Activated CD4-positive, alpha-beta T cell treated with anti-CD3 and anti-CD28 coated beads for 36 hours (primary cell): ENCODE measurements at places on chromosomes 3 and 15. TPM values are rescaled to one million over a fixed set of nuclear protein-coding genes. Genes with fewer than 3 reads are reported as not detected.

The PARP9 gene
- total RNA-seq: 46.0 TPM

The TM4SF18 gene
- not detected for total RNA-seq

The LRRC28 gene
- 18.2 TPM for total RNA-seq

DNA sequence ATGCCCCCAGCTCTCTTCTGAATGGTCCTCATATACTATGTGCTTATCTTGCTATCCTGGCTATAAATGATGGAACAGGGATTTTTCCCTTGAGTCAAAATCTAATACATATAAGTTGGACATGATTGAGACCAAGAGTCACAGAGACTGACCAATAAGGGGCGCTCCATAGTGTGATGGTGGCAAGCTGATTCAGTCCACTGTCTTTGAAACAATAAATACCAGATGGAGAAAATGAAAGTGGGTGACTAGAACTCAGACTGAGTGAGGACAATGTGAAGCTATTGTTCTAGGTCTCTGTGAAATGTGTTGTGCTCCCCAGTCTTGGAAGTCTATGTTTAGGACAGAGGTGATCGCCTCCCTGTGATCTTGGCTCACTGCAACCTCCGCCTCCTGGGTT lies 10.6 kb upstream of the FSTL1 start:
- H3K27me3 ChIP-seq: peaks cover 5% of the 10 kb centered on the region
- no peak for DNase-seq
- H3K4me3 ChIP-seq: no peak overlapping the region
- H3K4me1 ChIP-seq: no peaks in the 10 kb centered on the region
- no peak overlapping the region for H3K27ac ChIP-seq

DNA sequence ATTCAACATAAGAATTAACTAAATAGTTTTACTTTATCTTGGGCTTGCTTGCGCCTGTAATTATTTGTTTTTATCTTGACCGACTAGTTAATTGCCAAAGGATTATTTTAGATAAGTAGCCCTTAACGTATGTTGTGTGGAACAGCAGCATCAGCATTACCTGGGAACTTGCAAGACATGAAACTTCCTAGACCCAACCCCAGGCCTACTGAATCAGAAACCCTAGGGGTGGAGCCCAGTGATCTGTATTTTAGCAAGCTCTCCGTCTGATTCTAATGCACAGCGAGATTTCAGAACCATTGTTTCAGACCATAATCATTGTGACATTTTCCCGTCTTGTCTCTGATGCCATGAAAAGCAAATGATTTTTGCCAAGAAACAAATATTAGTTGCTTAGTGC lies 31.1 kb downstream of the FILIP1L start:
- no peak overlapping the region for H3K27ac ChIP-seq
- H3K4me3 ChIP-seq: no peak overlapping the region
- H3K27me3 ChIP-seq: no peaks in the 10 kb centered on the region
- no peak for DNase-seq

DNA sequence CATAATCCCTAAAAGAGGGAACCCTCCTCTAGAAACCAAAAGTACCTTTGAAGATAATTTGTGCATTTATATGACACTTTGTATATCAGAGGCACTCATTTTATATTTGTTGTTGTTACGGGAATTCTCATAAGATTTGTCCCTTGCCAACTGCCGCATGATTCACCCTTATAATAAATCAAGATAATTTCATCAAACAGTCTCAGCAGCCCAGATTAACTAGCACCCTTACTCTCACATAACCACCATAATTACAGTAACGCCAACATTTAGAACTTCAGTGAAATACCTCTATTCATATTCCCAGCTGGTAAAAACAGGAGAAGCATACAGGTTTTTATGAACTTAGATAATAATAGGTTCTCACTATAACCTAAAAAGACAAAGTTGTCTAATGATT lies 271.9 kb downstream of the LRRC3B start:
- H3K36me3 ChIP-seq: no peaks in the 10 kb centered on the region
- H3K27ac ChIP-seq: no peak overlapping the region
- no peak overlapping the region for H3K4me3 ChIP-seq
- DNase-seq: no peak

- H3K4me3 ChIP-seq: no peak overlapping the region
- H3K27me3 ChIP-seq: no peaks in the 10 kb centered on the region
- H3K4me1 ChIP-seq: peaks cover 42% of the 10 kb centered on the region
- peak overlapping the region; percentile 34 for H3K27ac ChIP-seq
Measured at GRCh38 chr3:4752201-4753072, 226.8 kb upstream of the BHLHE40 start.

GRCh38 chr3:172134352-172134751 lies 95.0 kb downstream of the FNDC3B start:
- H3K27ac ChIP-seq: no peak overlapping the region
- peaks cover 61% of the 10 kb centered on the region for H3K4me1 ChIP-seq
- H3K4me3 ChIP-seq: no peak overlapping the region
- H3K36me3 ChIP-seq: peaks cover 4% of the 10 kb centered on the region
- H3K27me3 ChIP-seq: no peaks in the 10 kb centered on the region
- no peak for DNase-seq

GRCh38 chr3:127137113-127137512 lies 55.8 kb upstream of the PRR23E start:
- no peak for DNase-seq
- peaks cover 2% of the 10 kb centered on the region for H3K4me1 ChIP-seq
- H3K27ac ChIP-seq: no peak overlapping the region

DNA sequence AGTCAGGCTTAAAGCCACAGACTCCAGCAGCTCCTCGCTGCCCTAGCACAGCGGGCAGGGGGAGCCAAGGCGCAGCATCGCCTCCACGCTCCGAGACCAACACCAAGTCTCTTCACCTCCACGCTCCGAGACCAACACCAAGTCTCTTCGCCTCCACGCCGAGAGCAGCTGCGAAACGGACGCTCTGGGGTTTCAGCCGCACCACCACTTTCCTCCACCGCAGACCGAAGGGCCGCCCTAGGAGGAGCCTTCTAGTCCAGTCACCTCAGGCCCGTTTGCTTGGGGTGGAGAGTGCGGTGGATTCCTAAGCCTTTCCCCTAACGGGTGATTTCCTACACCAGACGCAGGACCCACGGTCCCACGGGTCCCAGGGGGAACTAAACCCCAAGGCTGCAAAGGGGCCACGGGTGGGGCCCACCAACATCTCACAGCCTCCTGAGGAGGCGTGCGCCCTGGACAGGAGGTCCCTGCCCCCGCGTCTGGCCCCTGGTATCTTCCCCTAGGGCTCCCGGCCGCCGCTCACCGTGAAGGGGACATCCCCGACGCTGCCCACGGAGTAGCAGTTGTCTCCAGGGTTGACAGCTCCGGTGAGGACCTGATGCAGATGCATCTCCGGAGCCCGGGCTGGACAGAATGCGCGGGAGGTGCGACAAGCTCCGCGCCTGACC lies 501 bp downstream of the DMXL2 start:
- H3K27ac ChIP-seq: peak overlapping the region; percentile 58
- H3K4me1 ChIP-seq: peaks cover 21% of the 10 kb centered on the region
- peak; percentile 68 for DNase-seq
- H3K27me3 ChIP-seq: peaks cover 15% of the 10 kb centered on the region
- peak overlapping the region; percentile 83 for H3K4me3 ChIP-seq

GRCh38 chr3:176755552-176755951 lies 441.7 kb downstream of the TBL1XR1 start:
- H3K4me1 ChIP-seq: no peaks in the 10 kb centered on the region
- H3K27ac ChIP-seq: no peak overlapping the region
- no peaks in the 10 kb centered on the region for H3K27me3 ChIP-seq
- no peak overlapping the region for H3K4me3 ChIP-seq
- no peak for DNase-seq
